ENCODE measurements at places on chromosomes 1 and 21.

DNA sequence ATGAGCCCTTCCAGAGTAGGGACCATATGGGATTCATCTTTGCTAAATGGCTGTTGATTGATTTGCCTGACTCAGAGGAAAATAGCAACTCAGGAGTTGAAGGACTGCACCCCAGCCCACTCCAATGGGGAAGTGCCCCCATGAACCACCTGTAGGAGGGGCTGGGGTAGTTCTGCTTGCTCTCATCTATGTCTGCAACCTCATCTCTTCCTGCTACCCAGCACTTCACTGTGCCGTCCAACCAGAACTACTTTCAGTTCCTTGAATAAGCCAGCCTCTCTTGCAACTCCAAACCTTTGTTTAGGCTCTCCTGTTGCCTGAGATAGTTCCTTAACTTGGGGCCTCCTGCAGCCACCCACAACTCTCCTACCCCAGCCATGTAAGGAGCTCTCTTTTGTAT, 26.6 kb downstream of the BEND5 start:
- DNase-seq: no peak

GRCh38 chr1:200905411-200906052, 10.8 kb downstream of the INAVA start:
- no peak for DNase-seq

DNA sequence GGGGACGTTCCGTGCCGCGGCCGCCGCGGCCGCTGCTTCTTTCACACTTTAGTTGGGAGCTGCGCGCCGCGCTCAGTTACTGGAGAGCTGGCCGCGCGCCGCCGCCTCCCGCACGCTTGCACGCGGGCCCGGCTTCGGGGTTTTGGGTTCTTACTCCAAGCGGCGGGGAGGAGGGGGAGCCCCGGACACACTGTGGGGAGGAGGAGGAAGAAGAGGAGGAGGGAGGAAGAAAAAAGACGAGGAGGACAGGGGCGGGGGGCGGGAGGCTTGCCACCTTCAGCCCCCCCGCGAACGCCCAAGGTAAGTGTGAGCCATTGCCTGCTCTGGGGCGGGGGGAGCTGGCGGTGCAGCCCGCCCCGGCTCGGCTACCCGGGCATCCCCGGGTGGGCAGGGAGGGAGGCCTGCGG, 243 bp downstream of the C1orf21 start:
- no peak for DNase-seq

DNA sequence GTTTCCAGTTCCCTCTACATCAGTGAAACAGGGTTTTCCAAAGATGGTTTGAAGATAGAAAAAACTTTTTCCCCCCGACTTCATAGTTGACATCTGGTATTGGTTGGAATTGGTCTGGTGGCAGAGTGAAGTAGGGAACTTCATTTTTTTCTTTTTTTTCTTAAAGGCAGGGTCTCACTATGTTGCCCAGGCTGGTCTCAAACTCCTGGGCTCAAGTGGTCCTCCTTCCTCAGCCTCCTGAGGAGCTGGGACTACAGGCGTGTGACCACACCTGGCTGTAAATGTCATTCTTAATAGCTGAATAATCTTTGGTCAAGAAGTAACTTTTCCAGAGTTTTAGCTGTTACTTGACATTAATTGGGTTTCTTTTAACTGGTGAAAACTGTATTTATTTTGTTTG, 21.7 kb downstream of the ZBTB37 start:
- no peak for DNase-seq
